Kidney epithelial cell (primary cell): ENCODE measurements at places on chromosomes 3 and 15. TPM values are rescaled to one million over a fixed set of nuclear protein-coding genes. Genes with fewer than 3 reads are reported as not detected.
A peak's percentile ranks its signal among the peaks of the same experiment; 100 is the strongest.

Gene CPN2
- total RNA-seq = not detected in 2 replicates

DNA sequence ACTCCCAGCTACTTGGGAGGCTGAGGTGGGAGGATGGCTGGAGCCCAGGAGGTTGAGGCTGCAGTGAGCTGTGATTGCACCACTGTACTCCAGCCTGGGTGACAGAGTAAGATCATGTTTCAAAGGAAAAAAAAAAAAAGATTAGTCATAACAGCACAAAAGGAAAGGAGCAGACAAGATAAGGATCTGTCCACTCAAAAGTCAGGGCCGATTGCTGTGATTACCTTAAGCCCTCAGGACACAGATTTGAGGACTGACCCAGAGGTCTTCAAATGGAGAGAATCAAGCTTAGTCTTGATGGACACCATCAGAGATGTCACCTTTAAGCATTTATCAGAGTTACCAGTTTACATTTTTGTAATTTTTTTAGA, 23.9 kb upstream of the HEG1 start:
- no peak for DNase-seq

DNA sequence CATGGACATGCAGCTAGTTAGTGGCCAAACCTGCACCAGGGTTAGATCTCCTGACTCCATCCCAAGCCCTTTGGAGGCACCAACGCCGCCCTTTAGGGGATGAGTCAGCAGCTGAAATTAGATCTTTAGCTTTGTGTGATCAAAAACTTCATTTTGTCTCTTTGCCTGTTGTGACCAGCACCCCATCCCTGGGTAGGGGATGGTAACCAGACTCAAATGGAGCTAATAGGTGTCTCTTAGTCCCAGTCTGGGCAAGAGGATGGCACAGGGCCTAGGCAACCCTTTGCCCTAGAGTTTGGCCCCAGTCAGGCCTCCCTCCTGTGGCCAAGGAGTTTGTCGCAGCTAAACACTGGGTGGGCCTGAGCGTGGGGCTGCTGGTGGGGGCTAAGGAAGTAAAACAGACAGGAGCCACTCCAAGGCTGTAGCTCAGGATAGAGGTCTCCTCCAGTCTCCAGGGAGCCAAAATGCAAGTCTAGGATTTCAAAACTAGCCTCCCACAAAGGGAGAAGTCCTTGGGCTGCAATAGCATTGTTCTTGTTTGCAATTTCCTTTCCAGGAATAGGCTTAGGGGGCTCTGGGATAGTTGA, 105.1 kb downstream of the CPN2 start:
- DNase-seq = no peak

DNA sequence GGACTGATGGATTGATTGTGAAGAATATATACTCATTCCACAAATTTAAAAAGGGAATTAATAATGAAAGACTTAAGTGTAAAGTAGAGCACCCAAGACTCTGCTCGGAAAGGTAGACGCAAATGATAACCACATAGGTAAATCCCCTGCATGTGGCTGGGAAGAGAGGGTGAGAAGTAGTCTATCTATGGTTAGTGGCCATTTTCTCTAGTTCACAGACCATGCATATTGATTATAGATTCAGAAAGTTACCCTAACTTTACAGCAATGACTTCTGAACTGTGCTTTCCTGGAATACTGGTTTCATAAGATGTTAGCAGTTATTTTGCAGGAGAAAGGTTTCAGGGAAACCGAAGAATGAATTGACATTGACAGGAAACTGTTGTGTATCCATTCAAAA, 51.7 kb downstream of the CASR start:
- no peak for DNase-seq

- peak; percentile 45 for DNase-seq
Observed at GRCh38 chr3:54056521-54056920, 65.8 kb upstream of the CACNA2D3 start.

DNA sequence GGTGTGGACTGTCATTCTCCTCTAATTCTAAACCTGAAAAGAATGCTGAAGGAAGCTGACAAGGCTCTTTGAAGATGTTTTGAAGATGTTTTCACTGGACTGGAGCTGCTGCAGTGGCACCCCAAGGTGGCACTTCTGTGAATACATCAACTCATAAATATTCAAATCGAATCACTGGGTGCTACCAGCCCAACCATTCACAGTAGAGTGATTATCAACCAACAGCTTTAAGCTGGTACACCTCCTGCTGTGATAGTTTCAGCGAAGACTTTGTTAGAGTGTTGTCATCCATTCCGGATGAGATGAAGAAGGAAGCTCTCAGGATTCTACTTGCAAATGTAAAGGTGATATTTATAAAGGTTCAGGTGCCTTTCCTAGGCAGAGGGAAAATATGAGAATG, 106.6 kb downstream of the LSAMP start:
- no peak for DNase-seq

DNA sequence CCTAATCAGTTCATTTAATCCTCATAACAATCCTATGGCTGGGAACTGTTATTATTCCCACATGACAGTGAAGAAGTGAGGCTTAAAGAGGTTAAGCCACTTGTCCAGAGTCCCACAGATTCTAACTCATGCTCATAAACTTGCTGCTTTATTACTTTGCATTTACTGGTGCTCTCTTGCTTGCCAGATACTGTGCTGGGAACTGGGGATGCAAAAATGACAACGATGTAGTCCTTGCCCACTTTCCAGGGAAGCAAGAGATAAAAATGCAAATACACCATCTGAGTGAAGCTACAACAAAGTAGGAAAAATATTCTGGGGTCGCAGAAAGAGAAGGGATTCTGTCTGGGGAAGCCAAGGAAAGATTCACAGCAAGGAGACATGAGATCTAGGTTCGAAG, 335.0 kb downstream of the VPS13C start:
- DNase-seq = no peak

DNA sequence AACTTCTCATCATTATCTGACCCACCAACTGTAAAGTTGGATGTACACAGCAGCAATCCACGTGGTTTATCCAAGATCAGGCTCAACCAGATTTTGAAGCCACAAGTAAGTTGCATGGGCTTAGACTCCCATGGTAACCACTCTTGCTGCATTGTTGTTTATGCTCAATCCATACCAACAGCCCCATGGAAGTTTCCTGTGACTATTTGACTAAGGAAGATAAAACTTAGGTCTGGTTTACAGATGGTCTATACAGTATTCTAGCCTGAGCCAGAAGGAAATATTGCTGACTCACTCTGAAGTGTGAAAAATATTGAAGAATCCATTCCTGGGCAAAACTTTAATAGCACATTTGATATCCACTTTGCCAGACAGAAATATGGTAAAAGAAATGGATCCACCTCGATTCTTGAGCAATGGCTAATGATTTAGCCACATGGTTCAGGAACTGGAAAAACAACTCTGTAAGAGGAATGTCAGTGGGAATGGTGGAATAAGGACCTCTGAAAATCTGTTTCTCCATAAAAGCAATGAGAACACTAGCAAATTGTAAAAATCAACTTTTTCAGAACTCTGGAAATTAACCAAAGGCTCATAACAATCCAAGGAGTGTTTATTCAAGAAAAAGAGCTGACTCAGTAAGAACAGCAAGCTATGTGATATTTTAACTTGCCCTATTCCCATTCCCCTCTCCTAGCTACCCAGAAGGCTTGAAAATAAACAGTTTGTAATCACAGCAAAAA, 162.9 kb upstream of the STT3B start:
- no peak for DNase-seq
